ENCODE measurements at places on chromosomes 12 and 14.

DNA sequence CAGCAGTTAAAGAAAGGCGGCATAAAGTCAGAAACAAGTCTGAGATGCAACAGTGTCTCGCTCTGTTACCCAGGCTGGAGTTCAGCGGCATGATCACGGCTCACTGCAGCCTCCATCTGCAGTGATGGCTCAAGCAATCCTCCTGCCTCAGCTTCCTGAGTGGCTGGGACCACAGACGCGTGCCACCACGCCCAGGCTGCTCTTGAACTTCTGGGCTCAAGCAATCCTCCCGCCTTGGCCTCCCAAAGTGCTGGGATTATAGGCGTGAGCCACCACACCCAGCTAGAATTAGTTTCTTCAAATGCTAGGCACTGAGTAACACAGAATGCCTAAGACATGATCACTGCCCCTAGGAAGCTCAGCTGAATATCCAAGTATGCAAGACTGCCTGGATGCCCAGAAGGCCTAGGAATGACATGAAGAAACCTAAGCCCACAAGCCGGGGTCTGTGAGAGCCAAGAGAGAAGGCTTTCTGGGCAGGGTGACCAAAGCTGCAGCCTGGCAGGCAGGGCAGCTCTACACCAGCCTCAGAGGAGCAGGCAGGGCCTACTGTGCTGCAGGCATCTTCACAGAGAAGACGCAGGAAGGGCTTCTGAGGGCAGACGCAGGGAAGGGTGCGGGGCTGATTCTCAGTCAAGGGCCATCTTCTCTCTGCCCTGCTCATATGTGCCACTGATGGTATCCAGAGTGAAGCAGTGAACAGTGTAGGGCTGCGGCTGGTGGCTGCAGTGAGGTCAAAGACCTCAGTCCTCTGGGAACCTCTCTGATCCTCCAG is 4.3 kb upstream of the PPP2R5C start:
- DNase-seq, result no peak

DNA sequence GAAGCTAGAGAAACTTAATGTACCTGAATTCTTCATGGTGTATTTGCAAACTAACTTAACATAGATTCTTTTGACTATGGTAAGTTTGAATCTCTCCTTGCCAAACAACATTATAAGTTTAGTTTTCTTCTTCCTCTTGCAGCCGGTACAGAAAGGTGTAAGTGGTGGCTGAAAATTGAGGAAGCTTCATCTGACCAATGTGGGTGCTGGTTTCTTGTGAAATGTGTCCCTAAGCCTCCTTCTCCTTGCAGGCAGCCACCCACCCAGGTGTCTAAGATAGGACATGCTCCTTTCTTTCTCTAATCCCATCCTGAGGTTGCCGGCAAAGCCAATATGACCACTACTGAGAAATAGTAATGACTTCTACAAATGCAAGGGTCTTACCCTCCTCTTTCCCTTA is 20.6 kb downstream of the GSG1 start:
- DNase-seq, result no peak

DNA sequence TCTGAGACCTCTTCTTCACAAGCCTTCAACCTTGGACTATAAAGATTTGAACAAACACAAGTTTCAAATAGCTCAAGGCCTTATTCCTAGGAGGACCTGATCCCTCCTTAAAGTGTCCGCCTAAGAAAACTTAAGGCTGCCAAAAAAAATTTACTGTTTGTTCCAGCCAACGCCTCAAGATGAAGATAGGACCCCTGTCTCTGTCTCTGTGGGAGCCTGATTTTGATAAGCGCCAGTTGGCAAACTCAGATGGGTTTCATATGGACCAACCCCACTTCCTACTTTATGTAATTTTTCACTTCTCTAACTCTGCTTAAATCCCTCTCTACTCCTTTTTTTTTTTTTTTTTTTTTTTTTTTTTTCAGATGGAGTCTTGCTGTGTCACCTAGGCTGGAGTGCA is 11.0 kb downstream of the FKBP3 start:
- DNase-seq, result no peak

GRCh38 chr12:68117661-68118060 is 41.9 kb downstream of the IFNG start:
- no peak for DNase-seq

DNA sequence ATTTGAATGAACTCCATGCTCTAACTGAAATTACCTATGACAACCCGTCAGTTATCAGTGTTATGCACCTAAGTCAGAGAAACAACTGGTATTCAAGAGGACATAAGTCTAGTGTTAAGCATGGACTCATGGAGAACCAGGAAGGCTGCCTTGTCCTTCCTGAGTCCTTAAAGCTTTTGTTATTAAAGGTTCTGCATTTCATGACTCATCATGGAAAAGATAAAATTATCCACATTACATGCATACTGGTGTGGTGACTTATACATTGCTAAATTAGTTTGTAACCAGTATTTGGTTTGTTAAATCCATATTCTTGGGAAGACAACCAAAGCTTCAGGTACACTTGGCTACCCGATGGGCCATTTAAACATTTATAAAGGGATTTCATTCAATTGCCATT is 6.5 kb upstream of the OR4E1 start:
- no peak for DNase-seq

- no peak for DNase-seq
Measured at GRCh38 chr14:80944861-80945617, 3.5 kb upstream of the CEP128 start.

DNA sequence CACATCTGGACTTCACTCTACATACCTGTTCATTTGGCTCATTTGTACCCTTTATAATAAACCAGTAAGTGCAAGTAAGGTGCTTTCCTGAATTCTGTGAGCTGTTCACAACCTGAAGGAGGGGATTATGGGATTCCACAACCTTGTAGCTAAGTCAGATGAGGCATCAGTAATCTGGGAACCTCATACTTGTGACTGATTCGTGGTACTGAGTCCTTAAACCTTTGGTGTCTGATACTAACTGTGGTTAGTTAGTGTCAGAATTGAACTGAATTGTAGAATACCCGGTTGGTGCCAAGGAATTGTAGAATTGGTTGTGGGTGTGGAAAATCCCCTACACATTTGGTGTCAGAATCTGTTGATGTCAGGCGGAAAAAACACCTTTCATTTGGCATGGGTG is 83.4 kb downstream of the TMX1 start:
- DNase-seq, result no peak

DNA sequence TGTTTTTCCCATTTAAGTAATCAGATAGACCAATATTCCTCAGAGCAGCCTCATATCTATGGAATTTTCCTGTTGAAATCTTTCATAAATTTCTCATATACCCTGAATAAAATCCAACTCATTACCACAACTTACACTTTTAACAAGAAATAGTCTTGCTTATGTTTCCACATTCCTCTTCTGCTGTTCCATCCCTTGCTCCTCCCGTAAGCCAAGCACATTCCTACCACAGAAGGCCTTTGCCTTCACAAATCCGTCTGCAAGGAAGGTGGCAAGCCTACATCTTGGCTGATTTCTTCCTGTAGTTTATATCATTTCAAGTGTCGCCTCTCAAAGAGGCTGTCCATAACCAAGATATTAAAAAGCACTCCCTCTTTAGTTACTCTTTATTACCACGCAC is 127.7 kb downstream of the C12orf50 start:
- DNase-seq, result no peak

GRCh38 chr12:6332459-6332858 is 9.4 kb downstream of the TNFRSF1A start:
- DNase-seq, result no peak

DNA sequence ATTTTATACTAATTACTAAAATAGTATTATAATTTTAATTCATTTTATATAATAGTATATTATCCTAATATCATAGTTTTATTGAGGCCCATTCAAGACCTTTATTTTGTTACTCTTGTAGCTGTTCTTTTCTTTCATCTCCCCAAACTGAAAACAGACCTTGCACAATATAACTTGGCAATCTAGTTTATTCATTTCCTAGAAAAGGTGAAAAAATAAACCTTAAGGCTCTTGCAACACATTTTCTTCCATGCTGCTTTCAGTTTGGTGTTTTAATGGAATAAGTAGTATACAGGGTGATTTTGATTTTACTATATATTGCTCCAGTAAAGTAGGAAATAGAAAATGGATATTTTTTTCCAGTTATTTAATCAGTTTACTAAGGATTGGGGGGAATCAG is 174.0 kb downstream of the SLC2A13 start:
- DNase-seq, result no peak

DNA sequence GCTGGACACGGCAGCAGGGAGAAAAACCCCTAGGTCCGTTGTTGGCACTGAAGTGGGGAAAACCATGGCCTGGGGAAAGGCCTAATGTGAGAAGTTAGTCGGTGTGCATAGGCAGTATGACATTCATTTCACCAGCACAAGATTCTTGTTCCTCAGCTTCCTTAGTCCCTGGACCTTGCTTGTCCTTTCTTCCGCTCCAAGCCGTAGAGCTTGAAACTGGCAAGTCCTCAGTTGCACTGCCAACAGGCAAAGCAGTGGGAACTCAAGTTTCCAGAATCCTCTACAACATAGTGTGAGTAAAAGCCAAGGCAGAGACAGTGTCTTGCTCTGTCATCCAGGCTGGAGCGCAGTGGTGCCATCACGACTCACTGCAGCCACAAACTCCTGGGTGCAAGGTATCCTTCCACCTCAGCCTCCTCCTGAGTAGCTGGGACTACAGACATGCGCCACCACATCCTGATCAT is 138.5 kb upstream of the AMIGO2 start:
- no peak for DNase-seq

DNA sequence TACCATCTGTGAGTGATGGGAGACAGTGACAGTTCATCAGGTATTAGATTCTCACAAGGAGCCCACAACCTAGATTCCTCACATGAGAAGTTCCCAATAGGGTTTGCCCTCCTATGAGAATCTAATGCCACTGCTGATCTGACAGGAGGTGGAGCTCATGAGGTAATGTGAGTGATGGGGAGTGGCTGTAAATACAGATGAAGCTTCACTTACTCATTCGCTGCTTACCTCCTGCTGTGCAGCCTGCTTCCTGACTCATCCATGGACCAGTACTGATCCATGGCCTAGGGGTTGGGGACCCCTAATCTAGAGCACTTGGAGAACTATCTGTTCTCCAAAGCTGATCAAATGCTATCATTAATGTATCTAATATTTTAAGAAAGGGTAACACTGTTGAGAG is 17.7 kb downstream of the CLEC2D start:
- no peak for DNase-seq

GRCh38 chr14:36755756-36756155 is 94.1 kb downstream of the PAX9 start:
- DNase-seq, result no peak

DNA sequence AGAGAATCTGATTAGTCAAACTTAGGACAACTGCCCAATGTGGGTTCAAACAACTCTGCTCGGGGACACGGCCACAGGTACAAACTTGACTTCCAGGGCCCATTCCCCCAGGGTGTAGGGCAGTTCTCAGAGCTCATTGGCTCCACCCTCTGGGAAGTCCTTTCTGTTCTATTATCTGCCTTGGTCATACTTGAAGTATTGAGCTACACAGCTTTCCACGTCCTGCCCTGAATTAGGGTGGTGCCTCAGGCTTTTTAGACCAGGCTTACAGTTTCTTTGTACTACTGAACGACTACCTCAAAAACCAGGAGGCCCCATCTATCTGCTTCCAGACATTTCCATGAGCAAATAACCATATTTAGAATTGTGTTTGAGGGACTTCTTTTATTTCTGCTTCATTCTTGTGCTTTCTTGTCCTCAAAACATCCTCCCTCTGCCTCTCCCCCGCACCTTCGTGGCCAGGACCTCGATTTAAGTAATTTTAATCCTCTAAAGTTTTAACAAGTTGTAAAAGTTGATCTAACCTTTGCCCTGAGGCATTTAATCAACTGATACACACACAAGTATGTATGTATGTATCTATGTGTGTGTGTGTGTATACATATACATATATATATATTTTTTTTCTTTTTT is 281.7 kb upstream of the AMIGO2 start:
- no peak for DNase-seq

- no peak for DNase-seq
Measured at GRCh38 chr12:62375603-62376002, 91.0 kb upstream of the MON2 start.

DNA sequence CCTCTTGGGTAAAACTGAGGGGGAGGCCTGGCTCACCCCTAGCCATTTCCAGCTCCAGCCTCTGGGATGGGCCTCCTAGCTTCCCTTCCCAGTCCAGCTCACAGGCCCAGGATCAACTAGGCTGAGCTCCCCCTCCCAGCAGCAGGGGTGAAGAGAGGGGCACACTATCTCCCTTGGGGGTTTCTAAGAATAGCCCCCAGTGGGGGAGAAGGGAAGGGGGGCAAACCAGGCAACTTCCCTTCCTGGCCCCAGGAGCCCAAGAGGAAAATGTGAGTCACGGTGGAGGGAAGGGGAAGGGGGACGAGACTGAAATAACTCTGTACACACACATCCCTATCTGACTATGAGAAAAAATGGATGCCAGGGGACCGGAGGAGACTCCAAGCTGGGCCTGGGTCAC is 9.0 kb downstream of the ADCY6 start:
- DNase-seq, result no peak

DNA sequence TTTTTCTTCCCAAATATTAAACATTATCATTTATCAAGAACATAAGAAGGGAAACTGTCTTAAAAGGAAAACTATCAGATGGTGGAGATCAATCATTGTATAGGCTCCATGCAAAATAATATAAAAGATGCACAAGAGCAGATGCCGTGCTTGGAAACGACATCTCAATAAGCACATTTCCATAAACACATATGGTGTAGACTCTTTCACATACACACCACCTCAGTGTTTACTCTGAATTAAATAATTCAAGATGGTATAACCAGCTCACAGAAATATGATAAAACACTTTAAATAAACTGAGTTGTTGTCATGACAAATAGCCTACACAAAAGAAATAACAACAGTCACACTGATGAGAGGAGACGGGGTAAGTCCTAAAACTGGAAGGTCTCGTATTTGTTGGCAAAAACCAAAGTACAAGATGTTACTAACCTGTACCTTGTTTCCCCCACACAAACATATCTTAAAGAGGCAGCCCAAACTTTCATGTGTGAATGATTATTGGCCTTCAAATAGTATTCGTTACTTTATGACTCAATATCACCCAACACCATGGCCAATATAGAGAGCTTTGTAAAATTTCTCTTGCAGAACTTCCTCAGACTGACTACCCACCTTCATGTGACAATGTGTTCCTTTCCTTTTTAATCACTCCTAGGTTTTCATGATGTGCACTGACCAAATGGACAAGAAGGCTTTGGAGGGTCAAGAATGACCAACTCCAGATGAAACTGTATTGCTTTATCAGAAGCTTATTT is 48.6 kb upstream of the TMPO start:
- no peak for DNase-seq

- no peak for DNase-seq
Measured at GRCh38 chr12:121388421-121388981, 11.4 kb upstream of the RNF34 start.

DNA sequence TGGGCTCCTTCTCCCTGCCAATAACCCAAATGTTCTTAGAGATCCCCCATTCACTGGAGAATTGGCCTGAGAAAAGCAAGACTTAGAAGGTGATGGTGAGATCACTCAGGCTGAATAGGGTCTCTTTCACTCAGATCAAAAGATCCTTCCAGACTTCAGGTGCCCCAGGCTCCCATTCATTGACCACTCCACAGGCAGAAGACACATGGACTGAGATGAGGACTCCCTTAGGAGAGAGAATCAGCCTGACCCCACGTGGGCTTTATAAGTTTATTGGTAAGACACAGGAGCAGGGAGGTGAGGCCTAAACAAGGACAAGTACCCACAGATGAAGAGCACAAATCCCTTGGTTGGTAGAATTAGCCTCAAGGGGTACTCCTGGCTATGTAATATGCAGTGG is 6.1 kb upstream of the KRT72 start:
- no peak for DNase-seq

Measured in suprapubic skin (tissue), 4 donors.